ENCODE measurements at places on chromosomes 2 and 18.

DNA sequence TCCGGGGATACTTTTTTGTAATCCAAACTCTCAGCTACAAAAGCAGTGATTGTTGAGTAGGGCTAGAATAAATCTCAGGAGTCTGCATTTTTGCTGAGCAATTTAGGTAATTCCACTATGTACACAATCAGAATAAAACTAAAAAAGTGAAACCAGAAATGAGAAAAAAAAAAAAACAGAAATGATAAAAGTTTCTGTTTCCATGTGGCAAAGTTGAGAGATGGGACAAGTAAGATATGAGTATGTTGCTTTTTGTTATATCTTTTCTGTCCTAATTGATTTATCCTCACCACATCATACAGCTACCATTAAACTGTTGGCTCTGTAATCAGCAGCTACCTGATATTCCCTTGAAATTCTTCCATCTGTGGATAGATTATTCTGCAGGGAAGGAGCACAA is 92.7 kb downstream of the VWC2L start:
- no peak for DNase-seq

- no peak for DNase-seq
These were observed 2.7 kb upstream of the TMBIM1 start for GRCh38 chr2:218295029-218295428.

- DNase-seq, result no peak
These were observed 50.5 kb upstream of the SULT1C3 start for GRCh38 chr2:108189316-108189715.

- no peak for DNase-seq
These were observed 64.0 kb downstream of the CCNT2 start for GRCh38 chr2:134982603-134983002.

DNA sequence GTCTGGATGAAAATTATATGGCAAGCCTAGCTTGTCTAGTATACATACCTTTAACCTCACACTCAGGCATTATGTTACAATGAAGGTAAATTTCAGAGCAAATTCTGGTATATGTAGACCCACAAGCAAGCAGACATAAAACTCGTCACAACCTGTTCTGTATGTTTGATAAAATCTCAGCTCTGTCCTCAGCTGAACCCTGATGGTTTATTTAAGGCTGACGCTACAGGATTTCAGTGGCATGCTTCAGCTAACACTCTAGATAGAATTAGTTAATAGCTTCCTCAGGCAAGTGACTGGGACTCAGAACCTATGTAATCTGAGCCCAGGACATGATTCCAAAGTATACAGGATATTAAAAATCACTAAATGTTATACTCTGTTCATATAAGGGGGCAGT is 68.2 kb upstream of the MC2R start:
- DNase-seq, result no peak

GRCh38 chr18:2963048-2963447 is 49.9 kb downstream of the LPIN2 start:
- no peak for DNase-seq

DNA sequence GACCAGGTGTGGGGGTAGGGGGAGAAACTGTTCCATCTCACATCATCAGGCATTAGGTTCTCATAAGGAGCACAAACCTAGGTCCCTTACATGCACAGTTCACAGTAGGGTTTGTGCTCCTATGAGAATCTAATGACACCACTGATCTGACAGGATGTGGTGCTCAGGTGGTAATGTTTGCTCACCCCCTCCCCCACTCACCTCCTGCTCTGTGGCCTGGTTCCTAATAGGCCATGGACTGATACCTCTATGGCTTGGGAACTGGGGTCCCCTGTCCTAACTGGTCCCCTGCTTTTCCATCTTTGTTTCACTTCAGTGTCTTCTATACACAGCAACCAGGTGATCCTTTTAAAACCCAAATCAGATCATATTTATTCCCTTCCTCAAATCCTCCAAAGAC is 267.8 kb downstream of the TNS1 start:
- DNase-seq, result no peak

- no peak for DNase-seq
These were observed 1.7 kb upstream of the FN1 start for GRCh38 chr2:215437614-215438013.

DNA sequence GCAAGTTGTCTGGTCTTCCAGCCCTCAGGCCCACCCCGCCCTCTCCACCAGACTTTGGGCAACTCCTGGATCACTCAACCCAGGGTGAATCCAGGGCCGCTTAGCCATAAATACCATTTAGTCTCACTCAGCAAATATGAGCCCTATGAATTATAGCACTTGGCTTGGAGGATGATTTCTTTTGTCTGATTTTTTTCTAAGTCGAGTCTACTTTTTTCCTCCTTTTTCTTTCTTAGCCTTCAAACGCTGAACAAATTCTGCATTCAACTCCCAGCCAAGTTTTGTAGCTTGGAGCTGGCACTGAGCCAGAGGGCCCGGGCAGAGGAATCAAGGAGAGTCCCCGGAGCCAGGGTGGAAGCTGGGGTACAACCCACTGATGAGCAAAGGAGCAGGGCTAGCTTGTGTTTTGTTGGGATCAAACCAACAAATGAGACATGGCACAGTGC is 48.7 kb downstream of the SERTAD2 start:
- no peak for DNase-seq

GRCh38 chr18:60358516-60358915 is 14.1 kb downstream of the MC4R start:
- DNase-seq, result no peak

DNA sequence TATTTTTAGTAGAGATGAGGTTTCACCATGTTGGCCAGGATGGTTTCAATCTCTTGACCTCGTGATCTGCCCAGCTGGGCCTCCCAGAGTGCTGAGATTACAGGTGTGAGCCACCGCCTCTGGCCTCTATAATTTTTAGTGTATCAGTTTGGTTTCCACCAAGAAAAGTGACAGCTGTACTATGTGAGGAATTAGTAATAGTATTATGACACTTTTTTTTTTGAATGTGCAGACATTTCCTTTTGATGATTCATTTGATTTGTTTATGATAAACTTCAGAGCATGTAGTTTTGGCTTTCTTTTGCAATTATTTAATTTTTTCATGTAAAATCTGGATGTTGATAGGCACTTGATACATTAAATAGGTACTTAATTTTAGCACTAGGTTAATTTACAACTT is 61.5 kb downstream of the PTPN4 start:
- no peak for DNase-seq

DNA sequence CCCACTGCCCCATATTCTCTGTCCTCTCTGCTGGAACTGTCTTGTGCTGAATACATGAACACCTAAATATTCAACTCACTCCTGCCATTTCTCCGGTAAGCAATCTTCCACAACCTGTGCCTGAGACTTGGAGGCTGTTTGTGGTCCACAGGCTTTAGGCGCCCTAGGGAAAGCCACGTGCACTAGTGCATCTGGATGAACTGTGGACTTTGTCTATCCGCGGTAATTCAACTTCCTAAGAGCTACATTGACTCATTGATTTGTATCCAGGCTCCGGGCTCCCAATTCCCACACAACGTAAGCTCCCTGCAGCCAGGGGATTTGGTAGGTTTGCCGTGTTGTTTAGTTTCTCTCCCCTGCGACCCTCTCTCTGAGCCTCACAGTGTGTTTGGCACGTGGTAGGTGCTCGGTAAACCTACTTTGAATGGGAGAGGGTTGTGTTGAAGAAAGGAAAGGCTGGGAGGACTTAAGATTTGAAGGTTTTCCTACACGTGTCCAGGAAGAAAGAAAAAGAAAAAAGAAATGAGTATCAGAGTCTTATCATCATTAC is 718.2 kb downstream of the DPP10 start:
- no peak for DNase-seq
